Left renal pelvis (tissue), 4 donors: ENCODE measurements at places on chromosomes 12 and 14.

GRCh38 chr12:20701106-20701505 lies 6.0 kb downstream of the SLCO1C1 start:
- DNase-seq = no peak

DNA sequence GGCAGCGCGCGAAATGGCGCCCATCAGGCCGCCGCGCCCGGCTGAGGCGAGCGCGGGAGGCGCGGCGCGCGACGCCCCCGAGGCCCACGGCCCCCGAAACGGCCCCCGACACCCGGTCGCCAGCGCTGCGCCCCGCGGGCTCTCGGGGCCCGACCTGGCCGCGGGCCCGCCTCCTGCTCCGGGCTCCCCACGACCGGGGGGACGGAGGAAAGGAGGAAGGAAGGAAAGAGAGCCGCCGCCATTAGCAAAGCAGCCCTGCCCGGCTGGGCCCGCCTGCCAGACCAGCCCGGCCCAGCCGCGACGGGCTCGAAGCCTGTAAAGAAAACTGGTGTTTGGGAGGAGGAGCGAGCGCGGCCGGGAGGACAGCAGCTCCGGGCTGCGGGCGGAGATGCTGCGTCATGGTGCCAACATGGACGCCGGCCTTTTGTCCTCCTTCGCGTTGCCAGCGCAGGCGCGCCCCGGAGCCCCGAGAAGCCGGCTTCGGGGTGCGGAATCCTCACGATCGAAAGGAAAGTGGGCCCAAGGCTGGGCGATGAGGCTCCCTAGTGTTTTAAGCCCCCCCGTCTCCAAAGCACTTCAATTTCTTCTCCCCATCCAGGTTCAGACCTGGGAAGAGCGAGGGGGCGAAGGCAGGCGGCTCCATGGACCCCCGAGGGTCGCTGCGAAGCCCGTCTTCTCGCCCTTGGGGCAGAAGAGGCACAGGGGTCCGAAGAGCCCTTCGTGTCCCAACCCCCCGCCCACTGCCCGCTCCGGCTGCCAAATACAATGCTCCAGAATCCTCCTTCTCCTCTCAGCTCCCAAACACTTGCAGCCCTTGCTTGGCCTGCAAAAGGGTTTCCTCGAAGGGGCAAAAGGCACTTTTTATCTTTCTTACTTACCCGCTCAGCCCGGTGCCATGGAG lies 2.9 kb upstream of the SETD1B start:
- no peak for DNase-seq

GRCh38 chr14:61187196-61187905 lies 93.8 kb downstream of the TMEM30B start:
- DNase-seq = no peak

- DNase-seq = no peak
Measured at GRCh38 chr14:75200451-75200850, 24.0 kb upstream of the TMED10 start.

DNA sequence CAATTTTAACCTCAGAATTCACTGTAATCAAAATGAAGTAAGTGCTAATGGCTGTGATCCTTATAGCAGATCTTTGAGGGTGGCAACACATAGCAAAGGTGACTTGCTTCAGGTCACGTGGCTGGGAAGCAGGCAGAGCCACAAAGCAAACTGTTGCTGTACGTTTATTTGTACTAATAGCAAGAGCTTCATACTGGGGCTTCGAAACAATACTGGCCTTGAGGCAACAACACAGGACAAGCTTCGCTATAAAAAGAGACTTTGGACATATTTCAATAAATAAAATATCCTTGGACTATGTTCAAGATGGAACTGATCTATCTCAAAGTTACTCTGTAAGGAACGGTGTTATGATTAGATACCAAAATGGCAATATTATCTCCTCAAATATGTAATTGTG lies 44.6 kb downstream of the MSRB3 start:
- DNase-seq = no peak

DNA sequence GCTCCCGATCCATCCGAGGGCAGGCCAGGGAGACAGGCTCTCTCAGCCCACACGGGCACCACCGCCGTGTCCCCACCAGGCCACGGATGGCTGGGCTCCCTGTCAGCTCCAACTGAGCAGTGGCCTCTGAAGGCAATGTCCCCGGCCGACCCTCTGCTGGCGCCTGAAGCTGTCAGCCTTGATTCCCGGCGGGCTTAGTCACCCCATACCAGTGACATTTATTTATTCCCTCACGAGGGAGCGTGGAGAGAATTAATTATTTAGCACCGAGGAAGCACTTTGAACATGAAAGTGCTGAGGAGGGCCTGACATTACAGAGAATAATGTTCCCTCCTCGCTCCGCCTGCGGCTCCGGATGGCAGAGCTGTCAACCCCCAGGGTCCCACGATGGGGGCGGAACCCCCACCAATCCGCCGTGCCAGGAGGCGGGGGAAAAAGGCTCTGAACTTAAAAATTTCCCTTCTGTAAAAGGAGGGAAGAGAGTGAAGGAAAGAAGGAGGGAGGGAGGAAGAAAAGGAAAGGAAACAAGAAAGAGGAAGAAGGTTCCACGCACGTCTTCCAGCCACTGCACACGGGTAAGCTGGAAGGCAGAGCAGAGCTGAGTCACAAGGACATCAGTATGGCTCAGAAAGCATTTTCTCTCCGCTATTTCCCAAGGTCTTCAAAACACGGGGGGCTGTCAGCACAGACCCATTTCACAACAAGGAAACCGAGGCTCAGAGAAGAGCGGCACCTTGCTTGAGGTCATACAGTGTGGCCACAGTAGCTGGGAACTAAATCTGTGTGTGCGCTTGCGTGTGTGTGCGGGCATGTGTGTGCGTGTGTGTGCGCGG lies 108.7 kb upstream of the NCOR2 start:
- no peak for DNase-seq

DNA sequence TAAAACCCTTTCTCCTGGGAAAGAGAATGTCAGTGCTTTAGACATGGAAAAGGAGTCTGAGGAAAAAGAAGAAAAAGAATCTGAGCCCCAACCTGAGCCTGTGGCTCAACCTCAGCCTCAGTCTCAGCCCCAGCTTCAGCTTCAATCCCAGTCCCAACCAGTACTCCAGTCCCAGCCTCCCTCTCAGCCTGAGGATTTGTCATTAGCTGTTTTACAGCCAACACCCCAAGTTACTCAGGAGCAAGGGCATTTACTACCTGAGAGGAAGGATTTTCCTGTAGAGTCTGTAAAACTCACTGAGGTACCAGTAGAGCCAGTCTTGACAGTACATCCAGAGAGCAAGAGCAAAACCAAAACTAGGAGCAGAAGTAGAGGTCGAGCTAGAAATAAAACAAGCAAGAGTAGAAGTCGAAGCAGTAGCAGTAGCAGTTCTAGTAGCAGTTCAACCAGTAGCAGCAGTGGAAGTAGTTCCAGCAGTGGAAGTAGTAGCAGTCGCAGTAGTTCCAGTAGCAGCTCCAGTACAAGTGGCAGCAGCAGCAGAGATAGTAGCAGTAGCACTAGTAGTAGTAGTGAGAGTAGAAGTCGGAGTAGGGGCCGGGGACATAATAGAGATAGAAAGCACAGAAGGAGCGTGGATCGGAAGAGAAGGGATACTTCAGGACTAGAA lies 6.1 kb downstream of the PNN start:
- DNase-seq = no peak

DNA sequence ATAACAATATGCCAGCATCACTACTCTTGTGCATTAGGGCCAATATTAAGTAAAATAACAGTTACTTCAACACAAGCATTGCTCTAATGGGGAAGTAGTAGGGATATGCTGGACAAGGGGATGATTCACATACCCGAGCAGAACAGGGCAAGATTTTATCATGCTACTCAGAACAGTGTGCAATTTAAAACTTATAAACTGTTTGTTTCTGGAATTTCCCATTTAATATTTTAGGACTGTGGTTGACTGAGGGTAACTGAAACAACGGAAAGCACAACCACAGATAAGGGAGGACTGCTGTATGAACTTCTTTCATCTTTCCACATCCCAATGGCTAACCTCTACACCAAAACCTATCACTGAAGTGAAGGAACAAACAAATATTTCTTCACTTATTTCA lies 36.8 kb downstream of the SARNP start:
- no peak for DNase-seq

DNA sequence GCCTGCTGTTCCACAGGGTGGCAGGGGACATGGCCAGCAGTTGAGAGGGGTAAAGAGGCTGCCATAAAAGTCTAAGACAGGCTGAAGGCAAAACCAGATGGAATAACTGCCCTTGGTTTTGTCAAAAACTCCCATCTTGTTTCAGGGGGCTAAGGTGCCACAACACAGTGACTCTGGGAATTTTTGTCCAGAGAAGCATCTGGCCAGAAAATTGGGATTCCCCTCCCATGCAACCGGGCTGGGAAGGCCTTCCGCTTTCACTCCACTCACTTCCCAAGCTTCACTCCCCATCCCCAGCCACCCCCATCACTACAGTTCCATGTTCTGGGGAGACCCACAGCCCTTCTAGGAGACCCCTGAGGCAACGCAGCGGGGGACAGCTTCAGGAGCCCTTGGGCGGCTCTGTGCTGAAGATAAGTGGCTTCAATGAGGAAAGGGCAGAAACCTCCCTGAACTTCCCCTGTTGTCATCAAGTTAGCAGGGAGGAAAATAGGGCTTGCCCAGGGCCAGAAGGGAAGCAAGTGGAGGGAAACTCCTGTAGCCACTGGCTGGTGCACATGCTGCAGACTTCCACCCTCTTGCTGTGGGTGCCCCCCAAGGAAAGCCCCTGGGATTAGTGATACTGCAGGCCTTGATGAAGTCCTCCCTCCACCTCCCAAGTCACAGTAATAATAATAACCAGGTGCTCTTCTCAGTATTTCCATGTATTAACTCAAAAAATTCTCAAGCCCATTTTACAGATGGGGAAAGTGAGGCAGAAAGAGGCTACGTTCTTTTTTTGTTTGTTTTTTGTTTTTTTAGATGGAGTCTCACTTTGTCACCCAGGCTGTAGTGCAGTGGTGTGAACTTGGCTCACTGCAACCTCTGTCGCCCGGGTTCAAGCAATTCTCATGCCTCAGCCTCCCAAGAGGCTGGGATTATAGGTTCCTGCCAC lies 6.0 kb downstream of the TMEM229B start:
- DNase-seq = no peak

- DNase-seq = no peak
Measured at GRCh38 chr12:93089805-93090569, 160.9 kb upstream of the EEA1 start.

- DNase-seq = no peak
Measured at GRCh38 chr12:85405781-85406522, 125.9 kb downstream of the ALX1 start.

- DNase-seq = no peak
Measured at GRCh38 chr14:79783041-79783440, 428.3 kb downstream of the DIO2 start.

- no peak for DNase-seq
Measured at GRCh38 chr14:99514552-99515300, 33.5 kb downstream of the CCNK start.

GRCh38 chr12:74468401-74468800 lies 69.2 kb upstream of the ATXN7L3B start:
- DNase-seq = no peak

GRCh38 chr12:123945287-123946151 lies 27.1 kb downstream of the CCDC92 start:
- no peak for DNase-seq

DNA sequence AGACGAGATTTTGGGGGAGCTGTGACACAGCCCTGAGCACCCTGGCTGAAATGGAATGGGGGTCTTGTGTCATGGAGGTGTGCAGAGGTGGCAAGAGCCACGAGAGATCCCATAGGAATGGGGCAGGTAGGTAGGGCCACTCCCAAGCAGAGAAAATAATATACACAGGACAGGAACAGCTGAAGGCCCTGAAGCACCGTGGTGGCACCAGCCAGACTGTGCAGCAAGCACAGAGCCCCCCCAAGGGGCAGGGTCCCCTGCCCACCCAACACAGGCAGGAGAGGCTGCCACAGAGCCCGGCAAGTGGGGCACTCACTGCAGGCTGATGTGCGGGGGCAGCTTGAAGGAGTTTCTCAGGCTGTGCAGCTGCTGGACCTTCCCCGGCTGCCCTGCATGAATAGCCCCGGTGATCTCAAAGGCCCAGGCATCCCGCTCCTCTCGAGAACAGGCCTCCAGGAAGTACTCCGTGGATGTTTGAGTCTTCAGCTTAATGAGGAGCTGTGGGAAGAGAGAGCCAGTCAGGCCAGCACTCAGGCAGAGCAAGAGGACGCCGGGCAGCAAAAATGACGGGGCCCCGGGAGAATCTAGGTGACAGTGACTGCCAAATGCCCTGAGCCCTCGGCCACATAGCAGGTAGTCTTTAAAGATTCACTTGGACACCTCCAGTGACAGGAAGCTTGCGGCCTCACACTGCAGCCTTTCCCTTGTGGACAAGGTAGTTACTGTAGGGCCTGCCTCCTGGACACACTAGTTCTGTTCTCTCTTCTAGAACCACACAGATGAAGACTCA lies 16.7 kb downstream of the PLEK2 start:
- no peak for DNase-seq

DNA sequence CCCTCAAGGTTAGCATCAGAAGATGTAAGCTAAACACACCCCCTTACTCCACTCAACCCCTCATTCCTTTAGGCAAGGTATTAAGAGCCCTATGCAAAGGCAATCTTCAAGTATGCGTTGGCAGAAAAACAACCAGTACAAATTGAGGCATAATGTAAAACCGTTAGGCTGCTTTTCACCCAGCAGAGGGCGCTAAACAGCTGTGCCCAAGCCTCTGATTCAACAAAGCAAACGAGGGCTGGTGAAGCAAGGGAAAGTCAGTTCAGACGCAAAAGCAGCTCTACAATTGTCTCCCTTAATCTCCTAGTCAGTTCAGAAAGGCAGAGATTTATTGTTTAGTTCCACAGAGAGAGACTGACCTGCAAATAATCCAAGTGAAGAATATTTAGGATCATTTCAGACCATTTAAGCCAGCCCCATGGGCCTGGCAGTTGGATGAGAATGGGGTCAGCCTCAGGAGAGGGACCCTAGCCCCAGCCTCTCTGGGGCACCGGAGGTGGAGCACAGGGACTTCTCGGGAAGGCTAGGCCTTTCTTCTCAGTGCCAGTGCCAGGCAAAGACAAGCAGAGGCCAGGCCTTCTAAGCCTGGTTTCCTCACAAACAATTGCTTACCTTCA lies 23.5 kb downstream of the DCAF5 start:
- DNase-seq = peak; percentile 55

- DNase-seq = no peak
Measured at GRCh38 chr12:3130057-3130830, 53.1 kb downstream of the TSPAN9 start.

GRCh38 chr14:37195327-37195726 lies 2.4 kb upstream of the MIPOL1 start:
- no peak for DNase-seq

DNA sequence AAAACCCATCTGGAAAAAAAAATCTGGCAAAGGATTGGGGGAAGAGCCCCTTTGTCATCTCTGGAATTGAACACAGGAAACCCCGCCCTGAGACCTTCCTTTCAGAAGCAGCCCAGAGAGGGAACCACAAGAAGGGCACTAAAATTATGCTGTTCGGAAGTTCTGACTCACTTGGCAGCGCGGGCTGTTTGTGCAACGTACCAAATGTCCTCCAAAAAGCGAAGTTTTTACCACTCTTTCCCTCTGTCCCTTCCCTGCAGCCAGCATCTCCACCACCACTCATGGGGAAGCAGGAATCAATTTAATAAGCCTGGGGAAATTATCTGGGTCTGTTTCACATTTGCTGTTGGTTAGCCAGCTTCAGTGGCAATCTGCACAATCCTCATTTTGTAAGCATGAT lies 3.2 kb upstream of the SYNE3 start:
- DNase-seq = no peak
